ENCODE measurements at places on chromosomes 3 and 15. TPM values are rescaled to one million over a fixed set of nuclear protein-coding genes. Genes with fewer than 3 reads are reported as not detected.

Gene CLDN16
- not detected for polyA plus RNA-seq

Gene DGKG
- polyA plus RNA-seq, result not detected

Gene SCN11A
- not detected for polyA plus RNA-seq

Gene KBTBD8
- 0.26 TPM for polyA plus RNA-seq

Gene CADM2
- polyA plus RNA-seq, result not detected

GRCh38 chr3:177753451-177754155 is 556.3 kb upstream of the TBL1XR1 start:
- peak; percentile 55 for DNase-seq

- no peak for DNase-seq
Observed at GRCh38 chr15:53414167-53414566, 345.3 kb downstream of the WDR72 start.

DNA sequence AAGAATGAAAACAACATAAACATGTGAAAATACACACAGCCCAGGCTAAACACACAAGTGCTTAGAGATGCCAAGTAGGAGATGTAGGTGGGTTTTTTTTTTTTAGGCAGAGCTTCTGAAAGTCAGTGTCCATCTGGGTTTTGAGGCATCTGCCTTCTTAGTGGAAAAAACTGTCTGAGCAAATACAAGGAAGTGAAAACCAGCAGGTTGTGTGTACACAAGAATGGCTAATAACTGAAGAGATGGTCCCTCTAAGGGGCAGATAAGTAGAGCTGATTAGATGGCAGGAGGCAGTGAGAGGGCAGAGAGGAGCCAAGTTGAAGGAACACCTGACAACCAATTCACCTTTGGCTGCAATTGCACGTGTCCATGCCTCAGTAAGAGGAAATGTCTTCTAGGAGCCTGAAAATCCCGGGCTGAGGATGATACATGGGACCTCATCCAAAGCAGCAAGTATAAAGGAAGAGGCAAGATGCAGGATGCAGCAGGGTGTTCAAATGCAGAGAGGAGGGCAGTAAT is 34.9 kb downstream of the CYP19A1 start:
- DNase-seq, result no peak

GRCh38 chr3:139574026-139574947 is 34.7 kb upstream of the RBP1 start:
- no peak for DNase-seq

- peak; percentile 85 for DNase-seq
Observed at GRCh38 chr15:81133782-81134461, at the start of gene CFAP161. CFAP161 (plus strand) TSS chr15:81134270; CDS start chr15:81134330, 60 bp downstream.

GRCh38 chr3:48236531-48236930 is 4.4 kb upstream of the ZNF589 start:
- DNase-seq, result no peak

DNA sequence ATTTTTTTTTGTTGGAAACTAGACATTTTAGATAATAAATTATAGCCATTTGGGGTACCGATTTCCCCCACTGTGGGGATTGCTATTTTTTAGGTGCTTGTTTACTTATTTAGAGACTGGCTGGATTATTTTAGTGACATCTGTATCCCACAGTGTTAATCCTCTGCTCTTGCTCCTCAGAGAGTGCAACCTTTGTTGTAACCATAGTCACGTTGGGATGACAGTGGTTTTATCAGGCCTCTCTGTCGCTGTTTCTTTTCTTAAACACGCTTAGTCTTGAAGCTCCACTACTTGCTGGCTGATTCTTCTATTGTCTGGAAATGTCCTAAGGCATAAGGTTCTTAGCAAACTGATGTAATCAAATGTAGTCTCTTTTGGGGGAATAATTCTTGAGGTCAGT is 451.6 kb upstream of the SEMA6D start:
- no peak for DNase-seq

GRCh38 chr3:52534281-52535183 is 875 bp upstream of the NT5DC2 start:
- peak; percentile 75 for DNase-seq

- DNase-seq, result peak; percentile 25
Observed at GRCh38 chr3:117278424-117279190, 569.0 kb downstream of the TUSC7 start.

GRCh38 chr15:98647774-98648653 is at the start of gene IGF1R:
IGF1R (plus strand) TSS chr15:98648539; CDS start chr15:98649582, 1,043 bp downstream.
- peak; percentile 95 for DNase-seq

GRCh38 chr15:92808598-92809063 is 91.5 kb upstream of the CHD2 start:
- peak; percentile 80 for DNase-seq

GRCh38 chr3:168220556-168220955 is 124.8 kb upstream of the GOLIM4 start:
- DNase-seq, result peak; percentile 5

DNA sequence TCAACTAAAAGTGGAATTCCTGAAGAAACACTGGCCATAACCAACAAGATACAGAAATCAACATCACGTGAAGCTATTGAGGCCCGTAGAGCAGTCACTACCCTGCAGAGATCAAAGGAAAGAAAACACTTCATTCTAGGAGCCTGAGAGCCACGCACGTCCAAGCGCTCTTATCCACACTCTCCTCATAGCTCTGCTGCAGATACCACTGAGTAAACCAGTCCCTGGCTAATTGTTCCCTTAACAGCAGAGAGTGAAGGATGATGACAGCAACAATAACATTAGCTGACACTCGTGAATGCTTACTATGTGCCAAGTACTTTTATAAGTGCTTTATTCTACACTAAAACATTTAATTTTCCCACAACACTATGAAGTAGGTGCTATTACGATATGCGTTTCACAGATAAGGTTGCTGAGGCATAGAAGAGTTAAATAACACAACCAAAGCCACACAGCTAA is 271.0 kb upstream of the GADL1 start:
- peak; percentile 36 for DNase-seq

DNA sequence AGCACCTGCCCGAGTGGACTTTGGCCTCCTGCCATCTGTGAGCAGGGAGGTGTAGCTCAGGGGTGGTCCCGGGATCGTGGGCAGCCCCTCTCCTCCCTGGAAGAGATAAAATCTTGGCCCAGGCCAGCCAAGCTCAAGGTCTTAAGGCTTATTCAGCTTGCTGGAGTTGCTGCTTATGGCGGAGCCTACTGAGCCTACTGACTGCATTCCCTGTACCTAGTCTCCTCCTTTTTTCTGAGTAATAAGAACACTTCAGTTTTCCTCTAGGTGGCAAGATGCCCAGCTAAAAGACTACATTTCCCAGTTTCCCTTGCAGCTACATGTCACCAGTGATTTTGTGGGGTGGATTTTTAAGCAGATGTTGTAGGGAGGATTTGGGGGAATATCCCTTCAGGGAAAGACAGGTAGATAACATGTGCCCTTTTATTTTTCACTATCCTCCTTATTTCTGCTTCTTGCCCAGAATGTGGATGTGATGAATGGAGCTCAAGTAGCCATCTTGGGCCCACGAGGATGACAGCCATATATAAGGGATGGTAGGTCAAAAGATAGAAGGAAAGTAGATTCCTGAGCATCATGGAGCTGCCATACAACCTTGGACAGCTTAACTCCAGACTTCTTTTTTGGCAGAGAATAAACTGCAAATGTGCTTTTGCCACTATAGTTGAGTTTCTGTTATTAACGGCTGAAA is 41.4 kb upstream of the INSYN1 start:
- peak; percentile 53 for DNase-seq

All from GM23248 (cell line).